AG09319 (cell line): ENCODE measurements at places on chromosomes 13 and 19.

DNA sequence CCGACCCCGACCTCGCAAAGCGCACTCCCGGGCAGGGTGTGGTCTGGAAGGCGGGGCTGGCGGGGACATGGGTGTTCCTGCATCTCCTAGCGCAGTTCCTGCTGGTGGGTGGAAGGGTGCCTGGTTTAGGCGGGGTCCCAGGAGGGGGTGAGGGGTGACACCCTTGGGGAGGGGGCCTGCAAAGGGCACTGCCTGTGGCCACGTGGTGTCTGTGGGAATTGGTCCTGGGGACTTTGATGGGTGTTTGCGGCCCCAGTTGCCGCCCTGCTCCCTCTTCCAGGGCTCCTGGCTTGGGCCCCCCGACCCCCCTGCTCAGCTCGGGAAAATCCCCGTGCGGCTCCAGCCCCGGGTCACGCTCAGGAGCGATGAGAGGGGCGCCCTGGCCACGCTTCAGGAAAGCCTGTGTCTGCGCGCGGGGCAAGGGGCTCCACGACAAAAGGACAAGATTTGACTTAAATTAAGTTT lies 19.1 kb downstream of the WTIP start:
- DNase-seq = no peak

DNA sequence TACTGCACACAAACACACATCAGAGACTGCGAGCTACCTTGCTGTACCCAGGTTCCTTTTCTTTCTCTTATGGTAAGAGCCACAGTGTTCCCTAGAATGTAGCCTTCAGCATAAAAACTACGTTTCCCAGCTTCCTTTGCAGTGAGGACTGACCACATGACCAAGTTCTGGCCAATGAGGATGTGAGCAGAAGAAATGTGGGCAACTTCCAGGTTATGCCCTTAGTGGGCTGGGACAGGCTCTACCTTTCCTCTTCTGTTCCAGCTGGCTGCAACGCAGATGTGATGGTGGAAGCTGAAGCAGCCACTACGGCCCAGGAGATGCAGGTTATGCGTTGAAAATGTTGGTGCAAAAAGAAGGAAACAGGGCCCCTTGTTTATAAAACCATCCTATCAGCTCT lies 27.5 kb downstream of the VRK3 start:
- DNase-seq = no peak

DNA sequence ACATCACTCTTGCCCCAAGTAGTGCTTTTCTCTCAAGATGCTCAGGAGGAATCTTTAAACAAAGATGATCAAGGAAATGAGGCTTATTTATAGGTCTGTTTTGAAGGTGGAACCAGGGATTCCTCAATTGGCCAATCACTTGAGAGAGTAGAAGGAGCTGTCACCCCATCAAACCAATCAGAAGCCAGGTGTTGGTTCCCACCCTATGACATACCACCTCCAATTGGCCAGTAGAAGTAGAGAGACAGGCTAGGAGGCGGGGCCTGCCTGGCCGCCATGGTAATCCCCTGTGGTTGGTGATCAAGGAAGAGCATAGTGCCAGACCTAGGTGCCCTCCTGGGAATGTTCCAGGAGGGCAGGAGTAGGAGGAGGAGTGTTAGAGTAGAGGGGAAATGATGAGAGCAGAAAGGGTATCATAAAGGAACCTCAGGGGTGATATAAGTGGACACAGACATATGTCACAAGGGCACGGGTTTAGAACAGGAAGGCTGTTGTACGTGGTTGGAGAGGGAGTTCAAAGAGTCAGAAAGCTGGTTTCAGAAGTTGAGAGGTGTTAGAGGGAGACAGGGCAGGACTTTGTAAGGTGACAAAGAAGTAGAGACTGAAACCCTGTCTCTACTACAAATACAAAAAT lies 10.5 kb downstream of the PMIS2 start:
- no peak for DNase-seq

DNA sequence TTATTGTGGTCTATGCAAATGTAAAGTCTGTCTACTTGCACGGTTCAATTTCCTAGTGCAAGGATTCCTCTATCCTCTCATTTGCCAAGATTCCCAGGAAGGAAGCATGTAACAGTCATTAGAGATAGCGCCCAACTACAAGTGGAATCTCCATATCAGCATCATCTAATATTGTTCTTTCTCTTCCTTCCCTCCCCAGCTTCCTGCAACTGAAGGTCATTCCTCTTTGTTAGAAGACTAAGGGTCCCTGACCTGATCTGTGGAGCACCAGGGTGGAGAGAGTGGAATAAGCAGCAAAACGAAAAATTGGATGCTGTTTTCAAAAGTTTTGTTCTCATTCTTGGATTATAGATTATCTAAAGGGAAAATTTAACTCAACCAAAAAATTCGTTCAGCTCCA lies 714.0 kb downstream of the DIAPH3 start:
- DNase-seq = no peak

GRCh38 chr19:3855320-3855719 lies 13.5 kb downstream of the ZFR2 start:
- DNase-seq = no peak

DNA sequence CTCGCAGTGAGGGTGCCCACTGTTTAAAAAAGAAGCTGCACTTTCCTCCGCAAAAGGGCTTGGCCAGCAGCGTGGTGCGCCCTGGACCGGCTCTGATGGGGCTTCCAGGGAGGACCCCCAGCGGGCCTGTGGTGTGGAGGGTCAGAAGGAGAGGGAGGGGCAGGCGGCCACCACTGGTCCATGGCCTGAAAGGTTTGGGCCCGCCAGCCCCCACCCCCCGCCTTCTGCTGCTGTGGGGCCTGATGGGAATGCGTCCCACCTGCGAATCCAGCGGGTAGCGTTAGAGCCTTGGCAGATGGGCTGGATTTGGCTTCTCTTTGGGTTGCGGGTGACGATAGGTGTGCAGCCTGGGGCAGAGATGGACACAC lies 34.7 kb downstream of the TMEM255B start:
- DNase-seq = no peak
